ENCODE measurements at places on chromosomes 1 and 21. TPM values are rescaled to one million over a fixed set of nuclear protein-coding genes. Genes with fewer than 3 reads are reported as not detected.

- peaks cover 10% of the 10 kb centered on the region for H3K27me3 ChIP-seq
- peak overlapping the region; percentile 76 for H3K4me3 ChIP-seq
Observed at GRCh38 chr1:111214884-111215283, 12.6 kb upstream of the CHI3L2 start.

DNA sequence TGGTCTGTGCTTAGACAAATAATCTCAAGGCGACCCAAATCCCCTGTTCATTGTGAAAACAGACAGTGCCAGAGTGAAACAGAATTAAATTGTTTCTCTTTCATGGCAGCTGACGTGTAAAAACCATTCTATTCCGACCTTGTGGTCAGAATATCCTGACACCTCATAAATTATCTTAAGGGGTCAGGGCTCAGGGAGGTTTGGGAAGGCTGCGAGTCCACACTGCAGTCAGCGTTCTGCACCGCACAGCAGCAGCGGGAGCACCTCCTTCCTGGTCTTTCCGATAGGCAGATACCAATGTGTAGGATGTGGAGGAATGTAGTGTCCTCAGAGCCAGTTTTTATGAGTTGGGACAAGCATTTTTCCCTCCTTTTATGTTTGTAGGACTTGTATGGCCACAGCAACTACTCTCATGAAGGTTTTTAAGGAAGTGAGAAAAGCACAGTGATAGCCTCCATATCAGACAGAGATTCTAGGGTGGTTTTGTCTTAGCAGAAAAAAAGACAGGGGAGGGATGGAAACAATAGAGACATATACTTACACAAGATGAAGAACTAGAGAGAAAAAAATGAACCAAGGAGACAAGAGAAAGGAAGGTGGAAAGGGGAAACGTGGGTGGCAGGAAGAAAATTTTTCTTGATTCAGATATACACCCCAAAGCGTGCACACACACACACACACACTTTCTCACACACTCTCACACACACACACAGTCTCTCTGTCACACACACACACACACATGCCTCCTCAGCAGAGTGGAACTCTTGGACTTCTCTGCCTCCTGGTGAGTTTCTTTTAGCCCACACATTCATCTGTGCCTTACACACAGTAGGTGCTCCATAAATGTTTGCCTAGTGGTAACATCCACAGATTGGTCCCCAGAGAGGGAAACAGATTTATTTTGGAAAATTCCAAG, 68.6 kb downstream of the NTMT2 start:
- H3K27ac ChIP-seq: no peak overlapping the region
- no peak overlapping the region for H3K4me3 ChIP-seq

DNA sequence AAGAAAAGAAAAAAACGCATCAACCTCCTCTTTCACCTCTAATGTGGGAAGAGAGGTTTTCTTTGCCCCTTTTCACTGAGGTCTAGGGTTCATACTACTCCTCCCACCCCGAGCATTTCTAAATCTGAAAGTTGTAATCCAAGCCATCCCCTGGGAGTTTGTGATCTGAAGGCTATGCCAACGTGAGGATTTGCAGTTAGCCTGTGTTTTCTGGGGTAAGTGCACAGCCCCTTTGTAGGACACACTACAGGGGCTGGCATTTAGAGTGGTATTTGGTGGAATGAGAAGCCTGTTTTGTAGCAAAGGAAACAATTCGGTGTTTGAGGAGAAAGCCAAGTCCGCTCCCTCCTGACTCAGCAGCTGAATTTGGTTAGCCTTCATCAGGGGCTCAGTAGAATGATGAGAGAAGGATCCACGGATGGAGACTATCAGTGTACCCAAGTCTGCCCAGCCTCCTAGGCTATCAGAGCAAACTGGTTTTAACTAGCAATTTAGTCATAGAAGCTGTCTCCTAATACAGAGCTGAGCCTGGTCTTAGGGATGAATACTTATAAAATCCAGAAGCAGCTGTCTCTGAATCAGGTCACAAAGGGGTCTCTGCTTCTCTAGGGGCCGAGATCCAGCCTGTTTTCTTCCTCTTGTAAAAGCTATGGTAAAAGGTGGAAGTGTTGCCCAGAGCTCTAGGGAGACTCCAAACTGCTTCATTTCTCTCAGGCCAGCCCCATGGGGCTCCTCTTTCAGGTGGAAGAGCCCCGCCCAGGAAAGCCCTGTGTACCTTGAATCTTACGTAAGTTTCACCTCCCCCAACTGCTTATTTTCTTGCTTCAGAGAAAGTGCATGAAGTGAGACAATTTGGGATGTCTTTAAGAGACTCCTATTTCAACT, 2.1 kb downstream of the PCP4L1 start:
- no peak for DNase-seq
- H3K4me3 ChIP-seq: no peak overlapping the region
- no peak overlapping the region for H3K27ac ChIP-seq
- peaks cover 29% of the 10 kb centered on the region for H3K27me3 ChIP-seq

The CAMK2N1 gene
- 0.43 TPM for polyA plus RNA-seq

The AK4 gene
- polyA plus RNA-seq: not detected

The PLEKHG5 gene
- not detected for polyA plus RNA-seq

Measured in immature natural killer cell (primary cell).